ENCODE measurements at places on chromosomes 11 and 22.

DNA sequence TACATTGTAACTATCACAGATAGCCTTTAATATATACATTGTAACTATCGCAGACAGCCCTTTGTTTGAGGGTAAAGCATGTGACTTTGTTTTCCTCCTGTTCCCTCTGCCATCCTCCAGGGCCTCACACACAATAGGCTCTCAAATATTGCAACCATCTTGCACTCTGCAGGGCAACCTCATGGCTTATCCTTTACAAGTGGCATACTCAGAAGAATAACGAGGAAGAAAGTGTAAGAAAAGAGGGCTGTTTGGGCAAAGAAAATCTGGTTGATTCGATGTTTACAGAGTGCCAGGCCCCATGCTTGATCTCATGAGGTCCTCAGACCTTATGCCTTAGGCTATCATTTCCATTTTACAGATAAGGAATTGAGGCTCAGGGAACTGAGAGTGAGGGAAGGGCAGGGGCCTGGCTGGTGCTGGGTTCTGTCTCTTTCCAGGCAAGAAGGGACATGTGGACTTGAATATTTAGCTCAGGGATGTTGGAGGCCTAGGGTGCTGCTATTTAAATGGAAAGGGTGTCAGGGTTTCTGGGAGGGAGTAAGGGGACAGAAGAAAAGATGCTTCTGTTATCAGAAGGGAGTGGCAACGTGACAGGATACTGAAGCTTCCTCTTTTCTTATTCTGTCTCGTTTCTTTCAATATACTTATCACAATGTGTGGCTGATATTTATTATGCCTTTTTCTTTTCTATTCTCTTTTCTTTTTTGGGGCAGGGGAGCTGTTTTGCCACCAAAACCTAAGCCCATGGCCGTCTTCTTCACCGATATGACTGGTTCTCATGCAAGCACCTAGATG is 1.1 kb upstream of the SAMM50 start:
- DNase-seq = no peak

- DNase-seq = no peak
Measured at GRCh38 chr11:107176148-107177105, 158.2 kb upstream of the GUCY1A2 start.

- no peak for DNase-seq
Measured at GRCh38 chr22:38849811-38850210, 6.0 kb upstream of the NPTXR start.

GRCh38 chr22:28989035-28989464 is 72.6 kb downstream of the C22orf31 start:
- no peak for DNase-seq

GRCh38 chr22:35733791-35734516 is 16.3 kb downstream of the APOL5 start:
- no peak for DNase-seq

GRCh38 chr11:22359295-22359694 is 21.1 kb downstream of the SLC17A6 start:
- DNase-seq = no peak

DNA sequence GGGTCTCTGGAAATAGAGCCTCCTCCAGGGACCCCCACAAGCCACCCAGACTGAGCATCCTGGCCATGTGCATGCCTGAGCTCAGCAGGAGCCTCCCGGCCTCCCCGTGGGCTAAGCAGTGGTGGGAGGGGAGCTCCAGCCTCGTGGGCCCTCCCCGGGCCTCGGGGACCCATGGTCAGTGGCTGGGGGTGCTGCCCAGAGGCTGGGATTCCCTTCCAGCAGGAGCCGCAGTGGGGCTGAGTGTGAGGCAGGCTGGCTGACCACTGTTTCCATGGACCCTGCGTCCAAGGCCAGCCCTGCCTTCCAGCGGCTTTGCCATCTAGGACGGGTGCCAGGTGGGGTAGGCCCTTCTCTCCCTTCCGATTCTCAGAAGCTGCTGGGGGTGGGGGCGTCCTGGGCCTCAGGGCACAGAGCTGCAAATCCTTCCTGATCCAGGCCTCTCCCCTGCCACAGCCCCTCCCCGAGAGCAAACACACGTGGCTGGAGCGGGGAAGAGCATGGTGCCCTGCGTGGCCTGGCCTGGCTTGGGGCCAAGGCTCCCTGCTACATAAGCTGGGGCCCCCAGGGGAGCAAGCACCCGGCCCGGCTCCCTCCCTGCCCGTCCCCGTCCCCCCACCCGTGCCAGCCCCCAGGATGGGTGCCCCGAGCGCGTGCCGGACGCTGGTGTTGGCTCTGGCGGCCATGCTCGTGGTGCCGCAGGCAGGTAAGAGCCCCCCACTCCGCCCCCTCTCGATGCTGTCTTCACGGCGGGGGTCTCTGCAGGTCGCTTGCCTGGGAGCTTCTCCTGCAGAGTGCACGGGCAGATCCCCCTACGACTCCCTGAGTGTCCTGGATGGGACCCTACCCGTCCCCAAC is at the start of gene MUC5B:
Gene MUC5B (plus strand): TSS at position 576 of the 855 bp plus-strand sequence. CDS start 58 bp downstream, at position 634.
- no peak for DNase-seq

GRCh38 chr11:10526974-10527918 is 13.7 kb downstream of the RNF141 start:
- DNase-seq = no peak

DNA sequence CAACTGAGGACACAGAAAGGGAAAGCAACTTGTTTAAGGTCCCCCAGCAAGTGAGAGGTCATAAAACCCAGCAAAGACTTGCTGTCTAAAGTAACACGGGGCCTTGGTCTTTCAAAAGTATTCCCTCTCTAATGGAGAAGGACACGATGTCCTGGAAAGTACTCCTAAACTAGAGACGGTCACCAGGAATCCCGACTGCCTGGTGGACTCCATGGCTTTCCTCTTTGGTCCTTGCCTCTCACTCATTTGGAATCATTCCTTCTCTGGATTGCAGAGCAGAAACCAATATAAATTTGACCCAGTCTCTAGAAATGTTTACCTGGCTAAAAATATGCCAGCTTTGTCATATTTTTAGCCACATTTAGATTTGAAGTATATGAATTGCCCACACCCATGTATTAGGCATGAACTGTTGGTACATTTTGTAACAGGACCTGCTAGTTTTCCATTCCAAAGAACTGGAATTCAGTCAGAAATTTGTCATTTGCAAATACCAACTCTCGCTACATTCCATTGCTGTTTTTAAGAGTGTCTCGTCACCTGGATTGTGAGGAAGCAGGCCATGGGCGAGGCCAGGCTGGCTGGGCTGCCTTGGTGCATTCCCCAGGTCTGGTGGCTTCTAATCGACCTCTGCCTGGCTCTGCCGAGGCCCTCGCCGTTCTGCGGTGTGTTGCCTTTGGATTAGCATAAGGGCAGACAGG is 12.9 kb downstream of the NAV2 start:
- no peak for DNase-seq

GRCh38 chr22:31871480-31871879 is 72.9 kb upstream of the YWHAH start:
- no peak for DNase-seq

DNA sequence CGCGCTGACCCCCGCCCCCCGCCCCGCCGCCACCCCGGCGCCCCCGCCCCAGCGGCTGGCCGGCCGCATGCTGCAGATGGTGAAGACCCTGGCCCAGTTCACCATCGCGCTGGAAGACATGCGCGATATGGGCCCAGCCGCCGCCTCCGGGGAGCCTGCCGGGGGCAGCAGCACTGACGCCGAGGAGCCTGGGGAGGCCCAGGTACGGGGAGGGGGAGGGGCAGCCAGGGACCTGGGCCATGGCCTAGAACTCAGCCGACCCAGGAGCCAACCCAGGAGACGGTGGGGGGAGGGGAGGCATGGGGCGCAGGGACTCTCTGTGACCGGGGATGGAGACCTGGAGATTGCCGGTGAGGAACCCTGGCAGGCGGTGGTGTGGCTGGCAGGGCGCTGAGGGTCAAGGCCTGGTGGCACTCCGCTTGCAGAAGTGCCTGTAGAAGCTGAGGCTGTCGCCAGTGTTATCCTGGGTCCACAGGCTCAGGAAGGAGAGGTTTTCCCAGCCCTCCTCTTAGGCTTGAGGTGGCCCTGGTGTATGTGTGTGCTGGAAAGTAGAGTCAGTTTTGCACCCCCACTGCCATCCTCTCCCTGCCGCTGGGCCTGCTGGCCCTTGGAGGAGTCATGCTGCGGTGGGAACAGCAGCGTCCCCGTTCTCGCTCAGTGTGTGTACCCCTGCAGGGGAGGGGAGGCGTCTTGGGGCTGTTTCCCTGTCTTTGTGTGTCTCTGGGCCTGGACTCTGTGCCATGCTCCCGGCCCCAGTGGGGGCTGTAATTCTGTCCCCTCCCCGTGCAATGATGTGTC is 32.9 kb upstream of the RELT start:
- no peak for DNase-seq

GRCh38 chr11:75443043-75443442 is 10.0 kb upstream of the KLHL35 start:
- DNase-seq = no peak

- no peak for DNase-seq
Measured at GRCh38 chr22:26883393-26883792, 226.0 kb downstream of the MIAT start.

- no peak for DNase-seq
Measured at GRCh38 chr11:61147791-61148620, 13.2 kb downstream of the VPS37C start.

DNA sequence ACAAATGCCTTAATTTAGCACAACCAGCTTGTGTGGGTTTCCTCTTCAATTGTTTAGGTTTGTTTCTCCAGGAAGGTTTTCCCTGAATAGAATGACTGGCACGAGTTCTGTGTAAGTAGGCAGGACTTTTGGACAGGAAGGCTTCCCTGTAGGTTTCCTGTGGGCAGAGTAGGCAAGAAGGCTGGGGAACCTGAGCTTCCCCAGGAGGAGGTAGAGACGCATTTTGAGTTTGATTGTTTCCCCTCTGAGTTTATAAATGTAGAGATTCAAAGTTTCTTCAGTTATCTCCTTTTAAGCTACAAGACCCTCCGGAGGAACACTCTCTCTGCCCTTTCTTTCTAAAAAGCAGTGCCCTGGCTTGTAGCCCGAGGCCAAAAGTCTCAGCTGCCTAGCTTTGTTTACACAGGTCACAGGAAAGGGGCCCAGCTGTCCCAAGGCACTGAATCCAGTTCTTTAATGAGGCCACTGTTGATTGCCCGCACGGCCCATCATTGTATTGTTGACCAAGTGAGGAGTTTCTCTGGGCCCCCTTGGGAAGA is 66.6 kb upstream of the RDX start:
- DNase-seq = no peak

- peak; percentile 32 for DNase-seq
Measured at GRCh38 chr11:27395556-27396258, 32.7 kb upstream of the CCDC34 start.

DNA sequence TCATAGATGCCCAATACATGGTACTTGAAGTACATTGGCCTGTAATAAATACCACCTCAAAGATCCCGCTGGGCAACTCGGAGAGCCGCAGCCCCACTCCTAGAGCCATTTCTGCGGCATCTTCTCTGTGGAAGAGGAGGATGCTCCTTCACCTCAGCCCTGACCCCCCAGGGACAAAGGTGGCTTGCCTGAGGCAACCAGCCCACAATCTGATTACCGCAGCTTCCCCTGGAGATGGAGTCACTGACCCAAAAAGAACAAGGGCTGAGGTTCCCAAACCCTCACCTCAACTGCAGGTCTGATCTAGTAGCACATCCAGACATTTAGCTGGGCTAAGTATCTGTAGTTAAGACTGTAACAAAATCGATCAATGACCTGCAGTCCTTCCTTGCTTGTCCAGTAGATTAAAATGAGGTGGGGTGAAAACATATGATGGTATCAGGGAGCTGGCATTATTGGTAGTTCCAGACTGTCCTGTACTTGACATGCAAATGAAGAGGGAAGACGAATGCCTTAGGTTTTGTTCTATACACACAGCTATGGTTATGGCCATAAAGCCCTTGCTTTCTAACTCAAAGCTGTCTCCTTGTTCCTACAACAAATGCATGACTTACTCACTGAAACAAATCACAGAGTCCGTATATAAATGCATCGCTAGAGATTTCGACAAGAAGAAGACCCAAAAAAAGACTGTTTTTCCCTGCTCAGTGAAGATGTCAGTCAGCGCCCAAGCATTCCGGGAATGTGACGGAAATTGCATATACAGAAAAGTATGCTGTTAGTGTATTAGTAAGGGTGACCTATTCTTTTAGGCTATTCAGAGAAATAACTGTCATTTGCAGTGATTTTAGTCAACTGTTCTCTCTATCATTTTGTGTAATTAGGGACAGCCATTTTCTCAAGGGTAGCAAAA is 33.7 kb downstream of the C11orf71 start:
- DNase-seq = no peak

DNA sequence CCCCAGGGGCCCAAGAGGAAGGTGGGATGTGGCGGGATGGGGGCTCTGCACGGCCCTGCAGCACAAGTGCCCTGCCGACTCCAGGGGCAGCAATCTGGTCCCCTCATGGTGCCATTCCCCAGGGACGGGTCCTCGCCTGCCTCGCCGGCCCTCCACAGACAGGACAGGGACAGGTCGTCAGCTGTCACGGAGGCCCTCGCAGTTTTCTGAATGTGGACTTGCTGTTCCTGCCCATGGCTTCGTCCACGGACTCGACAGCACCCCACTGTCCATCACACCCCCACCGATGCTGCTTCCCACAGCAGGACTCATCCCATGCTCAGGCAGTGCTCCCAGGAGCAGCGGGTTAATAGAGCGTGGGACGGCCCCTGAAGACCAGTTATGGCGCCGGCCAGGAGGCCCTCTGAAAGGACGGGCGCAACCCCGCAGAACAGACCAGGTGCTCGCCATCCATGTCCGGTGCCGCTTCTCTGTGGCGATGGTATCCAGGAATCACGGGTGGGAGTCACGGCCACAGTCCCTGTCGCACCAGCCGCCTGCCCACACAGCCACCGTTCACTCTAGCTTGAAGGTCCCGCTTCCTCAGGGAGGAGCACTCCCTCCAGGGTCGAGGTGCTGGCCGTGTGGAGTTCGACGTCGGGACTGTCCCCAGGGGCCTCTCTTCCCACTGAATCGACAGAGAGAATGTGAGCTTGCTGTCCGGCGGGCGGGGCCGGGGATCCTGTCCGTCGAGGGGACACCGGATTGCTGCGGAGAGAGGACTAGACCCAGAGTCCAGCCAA is 18.5 kb upstream of the MUC2 start:
- no peak for DNase-seq

DNA sequence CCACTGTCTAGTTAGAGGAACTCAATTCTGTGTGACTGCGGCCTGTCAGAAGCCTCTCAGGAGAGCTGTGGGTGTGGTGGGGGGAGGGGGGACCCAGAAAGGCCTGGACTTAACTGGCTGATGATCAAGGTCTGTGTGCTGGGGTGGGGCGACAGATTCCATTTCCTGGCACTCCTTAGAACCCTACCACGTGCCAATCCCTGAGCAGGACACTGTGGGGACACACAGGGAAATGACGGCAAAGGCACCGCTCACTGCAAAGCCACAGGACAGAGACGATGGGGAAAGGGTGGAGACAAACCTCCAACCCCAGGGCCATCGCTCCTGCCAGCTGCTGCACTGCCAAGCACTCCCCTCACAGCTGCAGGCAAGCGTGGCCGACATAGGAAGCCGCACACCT is 58.4 kb upstream of the BID start:
- DNase-seq = no peak

DNA sequence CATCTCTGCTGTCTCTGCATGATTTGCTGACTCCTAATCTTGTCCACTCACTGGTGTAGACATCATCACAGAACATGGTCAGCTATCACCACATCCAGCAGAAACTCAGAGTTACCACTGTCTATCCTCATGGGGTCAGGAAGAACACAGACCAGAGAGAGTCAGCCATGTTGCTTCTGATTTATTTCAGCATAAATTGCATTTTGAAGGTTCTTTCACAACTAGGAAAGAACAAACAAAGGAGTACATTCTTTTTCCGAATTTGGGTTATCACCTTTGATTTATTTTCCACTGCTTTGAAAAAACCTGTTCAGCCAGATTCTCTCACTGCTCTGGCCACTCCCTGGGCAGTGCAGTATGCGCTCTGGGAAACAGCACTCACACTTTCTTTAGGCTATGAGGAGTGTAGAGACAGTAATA is 172.0 kb upstream of the MTMR2 start:
- DNase-seq = no peak

GRCh38 chr11:6371825-6372224 is 18.4 kb upstream of the SMPD1 start:
- DNase-seq = no peak
